ENCODE measurements at places on chromosomes 11 and 22.

DNA sequence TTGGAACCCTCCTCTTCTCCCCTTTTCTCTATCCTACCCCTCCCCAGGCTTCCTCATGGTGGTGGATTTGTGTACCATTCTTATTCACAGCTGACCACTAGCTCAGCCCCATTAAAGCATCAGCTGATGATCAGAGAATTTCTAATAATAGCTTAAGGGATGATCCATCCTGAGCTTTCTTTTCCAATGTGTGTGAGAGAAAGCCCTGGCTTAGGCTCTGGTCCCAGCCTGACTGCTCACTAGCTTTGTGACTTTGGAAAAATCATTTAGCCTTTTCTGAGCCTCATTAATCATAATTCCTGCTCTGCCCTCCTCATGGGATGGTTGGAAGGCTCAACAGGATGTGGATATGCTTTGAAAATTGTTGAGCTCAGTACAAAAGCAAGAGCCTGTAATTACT lies 26.3 kb upstream of the CCDC90B start:
- no peak for DNase-seq

- no peak for DNase-seq
These were observed 3.0 kb downstream of the SLC36A4 start for GRCh38 chr11:93194673-93195291.

DNA sequence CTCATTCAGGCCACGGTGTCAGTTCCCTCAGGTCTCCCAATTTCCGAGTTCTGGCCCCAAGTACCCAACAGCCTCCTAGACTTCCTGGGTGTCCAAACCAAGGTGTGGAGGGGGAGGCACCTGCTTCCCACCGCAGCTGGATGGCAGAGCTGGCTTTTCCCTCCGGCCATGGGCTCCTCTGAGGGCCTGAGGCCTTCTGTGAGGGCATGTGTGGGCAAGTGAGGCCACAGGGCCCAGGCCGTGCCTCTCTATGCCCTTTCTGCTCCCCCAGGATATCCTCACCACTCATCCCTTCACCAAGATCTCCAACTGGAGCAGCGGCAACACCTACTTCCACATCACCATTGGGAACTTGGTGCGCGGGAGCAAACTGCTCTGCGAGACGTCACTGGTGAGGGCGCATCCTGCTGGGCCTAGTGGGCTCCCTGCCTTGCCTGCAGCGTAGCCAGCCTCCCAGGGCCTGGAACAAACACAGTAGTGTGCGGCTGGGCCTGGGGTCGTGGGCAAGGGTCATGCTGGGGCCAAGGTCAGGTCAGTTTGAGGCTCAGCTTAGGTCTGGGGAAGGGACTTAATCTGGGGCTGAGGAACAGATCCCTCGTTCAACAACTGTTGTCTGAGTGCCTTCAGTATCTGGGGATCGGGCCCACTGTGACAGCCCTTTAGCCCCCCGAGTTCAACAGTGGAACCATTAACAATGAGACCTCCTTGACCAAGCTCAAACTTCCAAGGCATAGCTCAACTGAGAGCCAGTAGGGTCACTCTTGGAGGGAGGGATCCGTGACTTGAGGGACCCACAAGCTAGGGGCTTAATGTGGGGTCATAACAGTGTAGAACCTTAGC lies 85.8 kb downstream of the MYO7A start:
- DNase-seq = no peak

GRCh38 chr22:47328550-47329243 lies 566.2 kb downstream of the TBC1D22A start:
- DNase-seq = no peak

GRCh38 chr11:37353192-37353591 lies 755.2 kb upstream of the RAG2 start:
- no peak for DNase-seq

DNA sequence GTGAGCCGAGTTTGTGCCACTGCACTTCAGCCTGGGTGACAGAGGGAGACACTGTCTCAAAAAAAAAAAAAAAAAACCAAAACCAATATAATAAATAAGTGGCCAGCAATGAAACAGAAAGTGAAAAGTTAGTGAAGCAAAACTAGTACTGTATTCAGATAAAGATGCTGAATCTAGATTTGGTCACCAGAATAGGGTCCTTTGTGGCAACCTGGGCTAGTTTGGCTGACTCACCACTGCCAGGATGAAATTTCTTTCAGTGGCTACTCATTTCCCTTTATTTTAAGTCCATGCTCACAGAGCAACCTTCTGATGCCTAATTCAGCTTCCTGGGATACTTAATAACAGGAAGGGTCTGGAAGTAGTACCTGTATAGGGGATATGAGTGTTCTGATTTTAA lies 26.0 kb downstream of the LIMK2 start:
- DNase-seq = no peak

DNA sequence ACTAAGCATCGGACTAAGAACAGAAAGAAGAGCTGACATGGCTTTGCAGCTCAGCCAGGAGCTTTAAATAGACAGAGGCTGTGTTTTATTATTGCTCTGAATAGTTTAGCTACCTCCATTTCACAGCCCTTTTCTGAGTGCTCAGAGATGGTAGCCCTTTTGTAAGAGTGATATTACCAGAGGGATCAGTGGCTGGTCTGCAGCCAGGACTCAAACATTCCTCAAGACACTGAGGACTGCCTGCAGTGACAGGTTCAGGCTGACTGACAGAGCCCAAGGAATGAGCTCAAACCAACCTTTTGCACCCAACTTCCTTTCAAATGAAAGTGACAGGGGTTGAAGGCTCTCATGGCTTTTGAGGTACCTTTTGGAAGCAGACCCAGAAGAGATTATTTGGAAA lies 189.0 kb downstream of the DDX10 start:
- DNase-seq = no peak

DNA sequence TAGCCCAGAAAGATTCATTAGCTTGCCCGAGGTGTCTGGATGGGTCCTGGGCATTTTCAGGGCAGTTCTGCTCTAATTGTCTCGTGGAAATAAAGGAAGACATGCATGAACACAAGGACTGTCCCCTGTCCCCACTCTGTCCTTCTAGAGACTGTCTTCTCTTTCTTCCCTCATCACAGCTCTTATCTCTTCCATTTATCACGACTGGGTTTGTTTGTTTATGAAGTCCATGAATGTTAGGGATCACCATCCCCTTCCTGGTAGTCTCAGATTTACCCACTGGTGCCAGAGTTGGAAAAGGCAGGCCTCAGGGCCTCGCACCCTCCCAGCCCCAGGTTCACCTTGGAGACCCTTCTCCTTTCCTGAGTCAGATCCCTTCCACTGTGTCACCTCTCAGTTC lies 134.8 kb downstream of the PARVA start:
- no peak for DNase-seq

DNA sequence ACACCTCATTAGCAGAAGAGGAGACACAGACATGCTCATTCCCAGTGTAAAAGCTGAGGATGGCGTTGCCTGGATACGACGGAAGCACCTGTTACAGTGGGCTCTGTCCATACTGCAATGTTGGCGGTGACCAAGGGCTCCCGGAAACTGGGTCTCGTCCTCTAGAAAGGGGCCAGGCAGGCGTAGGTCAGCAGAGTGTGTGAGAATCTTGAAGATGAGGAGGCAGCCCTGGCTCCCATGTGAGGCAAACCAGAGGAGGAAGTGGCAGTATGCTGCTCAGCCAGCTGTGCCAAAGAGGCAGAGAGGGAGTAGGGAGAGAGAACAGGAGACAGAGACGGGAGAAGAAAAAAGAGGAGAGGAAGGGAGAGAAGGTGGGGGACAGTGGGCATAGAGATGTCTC lies 10.3 kb downstream of the LTO1 start:
- DNase-seq = no peak

DNA sequence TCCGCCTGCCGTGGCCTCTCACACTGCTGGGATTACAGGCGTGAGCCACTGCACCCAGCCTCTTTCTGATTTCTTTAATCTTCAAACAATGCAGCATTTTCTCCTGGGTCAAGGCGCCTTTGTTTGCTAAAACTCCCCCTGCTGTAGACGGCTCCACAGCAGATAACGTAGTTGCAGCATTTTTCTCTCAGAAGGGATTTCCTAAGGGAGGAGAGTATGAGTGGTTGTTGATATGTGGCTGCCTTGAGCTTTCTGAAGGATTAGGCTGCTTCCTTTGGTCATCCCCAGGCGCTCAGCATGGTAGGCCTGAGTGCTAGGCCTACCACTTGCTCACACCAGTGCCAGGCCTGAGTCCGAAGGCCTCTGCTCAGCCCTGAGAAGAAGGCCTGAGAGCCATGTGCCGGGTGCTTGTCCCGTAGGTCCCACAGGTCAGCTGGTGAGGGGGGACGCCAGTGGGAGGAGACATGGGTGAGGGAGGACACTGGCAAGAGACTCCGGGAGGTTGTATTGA lies 18.1 kb downstream of the SMARCB1 start:
- no peak for DNase-seq

- no peak for DNase-seq
These were observed 32.3 kb downstream of the KCNA4 start for GRCh38 chr11:29984544-29984943.

DNA sequence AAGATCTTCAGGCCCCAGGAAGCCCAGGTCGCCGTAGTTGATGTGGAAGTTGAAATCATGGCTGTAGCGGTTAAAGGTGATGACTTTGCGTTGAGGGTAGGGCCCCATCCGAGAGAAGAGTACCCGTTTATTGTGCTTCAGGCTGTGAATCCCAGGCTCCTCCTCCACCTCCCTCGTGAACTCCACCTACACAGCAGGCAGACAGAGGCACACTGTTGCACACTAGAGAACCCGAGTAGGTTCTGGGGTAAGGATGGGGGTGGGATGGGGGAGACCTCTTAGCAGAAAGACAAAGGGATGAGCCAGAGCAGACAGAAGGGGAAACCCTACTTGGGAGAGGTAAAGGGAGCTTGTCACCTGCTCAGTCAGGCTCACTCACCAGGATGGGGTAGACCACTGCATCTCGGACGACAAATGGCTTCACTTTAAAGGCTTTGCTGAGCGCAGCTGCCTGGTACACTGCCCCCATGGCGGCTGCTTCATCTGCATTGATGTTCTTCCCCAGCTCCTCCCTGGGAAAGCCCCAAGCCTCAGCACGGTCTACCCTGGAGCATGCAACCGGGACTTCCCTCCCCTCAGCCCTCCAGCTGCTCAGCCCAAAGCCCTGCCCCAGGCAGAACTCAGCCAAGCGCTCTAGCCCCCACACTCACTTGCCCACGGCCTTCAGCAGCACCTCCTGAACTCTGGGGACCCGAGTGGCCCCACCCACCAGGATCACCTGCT lies 5.4 kb downstream of the HYOU1 start:
- no peak for DNase-seq

DNA sequence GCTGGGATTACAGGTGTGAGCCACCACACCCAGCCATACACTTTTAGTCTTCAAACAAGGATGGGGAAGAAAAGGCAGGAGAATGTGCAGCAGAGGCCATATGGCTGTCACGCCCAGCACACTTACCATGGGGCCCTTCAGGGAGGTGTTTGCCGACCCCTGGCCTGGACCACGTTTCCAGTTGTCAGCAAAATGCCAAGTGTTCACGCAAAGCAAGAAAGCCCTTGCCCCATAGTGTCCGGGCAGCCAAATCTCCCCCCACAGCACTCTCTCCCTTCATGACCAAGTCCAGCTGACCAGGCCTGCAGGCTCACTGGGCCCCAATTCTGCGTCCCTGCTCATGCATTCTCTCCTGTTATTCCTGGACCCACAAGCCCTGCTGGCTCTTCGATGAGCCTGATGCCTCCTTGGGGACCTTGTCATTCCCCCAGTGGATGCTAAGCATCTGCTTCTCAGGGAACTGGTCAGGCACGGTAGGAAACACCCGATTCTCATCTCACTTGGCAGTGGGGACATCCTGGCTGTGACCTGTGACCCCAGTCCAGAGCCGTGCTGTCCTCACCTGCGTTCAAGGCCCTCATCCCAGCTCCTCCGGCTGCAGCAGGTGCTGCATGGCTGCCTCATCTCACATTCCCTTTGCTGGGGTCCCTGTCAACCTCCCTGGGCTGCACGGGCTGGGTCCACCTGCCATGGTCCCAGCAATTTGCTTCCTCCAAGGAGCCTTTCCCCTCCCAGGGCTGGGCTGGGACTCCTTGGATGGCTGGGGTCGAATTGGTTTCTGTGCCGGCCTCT lies 96.4 kb downstream of the CTTN start:
- DNase-seq = no peak

DNA sequence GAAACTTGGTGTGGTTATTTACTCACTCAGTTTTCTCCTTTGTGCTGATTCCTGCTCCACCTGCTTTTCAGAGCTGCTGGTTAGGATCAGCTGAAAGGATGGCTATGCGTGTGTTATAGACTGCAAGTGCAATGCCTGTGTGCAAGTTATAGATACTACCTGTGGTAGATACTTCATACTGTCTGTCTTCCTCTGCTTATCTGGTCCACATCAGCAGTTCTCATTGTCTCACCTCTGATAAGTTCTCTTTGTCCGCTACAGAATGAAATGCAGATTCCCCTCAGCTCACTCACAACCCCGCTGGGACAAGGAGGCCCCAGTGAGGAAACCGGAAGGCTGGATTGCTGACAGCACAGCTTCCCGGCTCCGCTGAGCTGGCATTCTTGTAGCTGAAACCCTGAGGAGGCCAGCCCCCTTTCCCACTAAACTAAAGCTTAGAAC lies 37.5 kb upstream of the LYVE1 start:
- DNase-seq = no peak

GRCh38 chr22:30088468-30088867 lies 8.2 kb downstream of the HORMAD2 start:
- DNase-seq = no peak

Measured in activated T-cell treated with anti-CD3 and anti-CD28 coated beads for 4 hours (primary cell).